ENCODE measurements at places on chromosomes 6 and 20.

- no peak for DNase-seq
These were observed 5.4 kb downstream of the SYS1 start for GRCh38 chr20:45368221-45368980.

DNA sequence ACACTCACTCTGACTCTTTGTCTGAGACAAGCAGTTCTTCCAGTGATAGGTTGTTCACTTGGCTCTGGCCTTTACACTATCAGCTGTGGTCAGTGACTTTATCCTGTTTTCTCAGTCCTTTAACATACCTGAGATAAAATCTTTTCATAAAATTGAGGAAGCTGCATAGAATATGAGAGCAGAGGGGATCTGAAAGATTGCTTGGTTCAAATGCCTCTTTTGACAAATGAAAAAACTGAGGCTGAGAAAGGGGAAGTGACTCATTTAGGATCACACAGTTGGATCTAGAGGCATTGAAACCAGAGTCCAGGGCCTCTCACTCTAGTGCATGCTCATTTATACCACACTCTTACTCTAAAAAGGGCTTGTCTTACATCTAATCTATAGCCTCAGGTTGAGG is 277.0 kb upstream of the TBX18 start:
- DNase-seq, result no peak

DNA sequence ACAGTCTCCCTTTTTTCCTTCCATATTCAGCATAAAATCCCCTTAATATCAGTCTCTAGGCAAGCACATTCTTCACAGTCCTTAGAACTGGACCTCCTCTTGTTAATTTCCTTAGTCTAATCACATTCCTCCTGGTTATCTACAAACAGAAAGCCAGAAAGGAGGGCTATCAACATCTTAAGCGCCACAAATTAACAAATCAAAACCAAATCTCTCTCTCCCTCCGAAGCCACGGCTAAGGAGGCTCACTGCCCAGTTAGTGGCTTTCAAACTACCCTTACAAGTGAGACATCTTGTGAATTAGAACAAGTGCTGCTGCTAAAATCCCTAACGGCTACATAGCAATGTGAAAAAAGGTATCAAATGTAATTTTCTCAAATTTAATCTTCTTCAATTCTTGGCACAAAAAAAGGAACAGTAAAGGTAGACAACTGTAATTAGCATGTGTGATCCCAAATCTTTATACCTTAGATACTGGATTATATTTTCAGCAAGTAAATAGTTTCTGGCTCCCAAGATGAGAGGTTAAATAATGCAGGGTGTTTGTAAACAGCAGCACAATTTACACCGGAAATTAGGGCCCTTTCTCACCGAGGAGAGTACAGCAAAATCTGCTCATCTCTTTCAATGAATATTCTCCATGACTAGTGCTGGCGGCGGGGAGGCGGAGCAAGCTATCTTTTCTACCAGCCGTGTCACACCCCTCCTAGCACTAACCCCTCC is 1.4 kb upstream of the TRIM39 start:
- no peak for DNase-seq

DNA sequence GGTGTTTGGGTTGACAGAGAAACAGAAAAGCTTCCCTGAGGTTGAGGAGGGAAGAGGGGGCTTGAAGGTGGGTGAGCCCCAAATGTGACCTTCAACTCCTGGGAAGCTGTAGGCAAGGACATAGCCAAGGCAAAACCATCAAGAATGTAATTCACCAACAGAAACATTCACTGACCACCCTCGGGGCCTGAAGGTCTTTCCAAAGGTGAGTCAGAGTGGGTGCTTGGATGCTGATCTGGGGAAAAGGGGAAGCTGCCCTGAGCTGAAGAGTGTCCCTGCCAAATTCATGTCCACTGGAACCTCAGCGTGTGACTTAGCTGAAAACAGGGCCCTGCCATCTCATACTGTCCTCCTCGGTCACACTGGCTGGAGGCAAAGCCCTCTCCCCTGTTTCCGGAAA is 234.2 kb upstream of the SULF2 start:
- DNase-seq, result no peak

DNA sequence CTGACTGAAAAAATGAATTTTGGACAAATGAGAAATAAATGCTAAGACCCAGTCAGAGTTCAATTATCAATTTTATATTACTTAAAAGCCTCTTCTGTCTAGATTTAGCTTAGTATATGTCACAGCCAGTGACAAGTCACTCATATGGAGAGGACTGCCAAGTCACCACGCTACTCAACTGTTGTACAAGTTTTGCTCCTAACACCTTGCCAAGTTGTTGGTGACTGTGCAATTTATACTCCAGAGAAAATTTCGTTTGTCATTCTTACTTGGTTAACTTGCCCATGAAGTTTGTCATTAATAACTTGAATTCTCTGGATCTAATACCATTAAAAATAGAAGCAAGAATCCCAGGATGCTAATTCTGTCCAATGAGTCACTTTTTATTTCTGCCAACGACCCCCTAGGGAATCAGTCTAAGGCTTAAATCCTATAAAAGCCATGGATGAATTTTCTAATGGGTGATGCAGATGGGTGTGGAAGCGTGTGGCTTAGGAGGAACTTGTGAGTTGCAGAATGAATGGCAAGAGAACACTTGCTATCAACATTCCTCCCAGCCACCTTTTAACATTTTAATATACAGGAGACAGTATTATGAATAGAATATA is 30.4 kb upstream of the FBXO30 start:
- no peak for DNase-seq

Data from coronary artery (tissue), 2 donors.